CD4-positive, alpha-beta T cell treated with Interleukin-17A for 4 hours (primary cell): ENCODE measurements at places on chromosomes 1 and 21.

DNA sequence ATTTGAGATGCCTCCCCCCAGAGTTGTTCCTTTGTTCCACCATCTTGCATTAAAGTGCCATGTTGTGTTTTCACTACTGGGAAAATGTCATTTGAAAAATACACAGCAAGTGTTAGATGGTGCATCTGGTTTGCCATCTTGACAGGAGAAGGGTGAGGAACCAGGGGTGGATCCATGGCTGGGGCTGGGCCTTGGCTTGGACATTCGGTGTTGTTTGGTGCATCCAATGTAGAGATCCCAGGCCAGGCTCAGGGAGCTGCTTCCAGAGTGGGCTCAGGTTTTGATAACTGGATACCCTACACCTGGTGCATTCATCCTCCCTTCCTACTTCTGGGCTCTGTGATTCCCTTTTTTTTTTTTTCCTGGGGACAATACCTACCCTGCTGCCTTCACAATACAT, 103.5 kb downstream of the UCK2 start:
- DNase-seq = no peak

DNA sequence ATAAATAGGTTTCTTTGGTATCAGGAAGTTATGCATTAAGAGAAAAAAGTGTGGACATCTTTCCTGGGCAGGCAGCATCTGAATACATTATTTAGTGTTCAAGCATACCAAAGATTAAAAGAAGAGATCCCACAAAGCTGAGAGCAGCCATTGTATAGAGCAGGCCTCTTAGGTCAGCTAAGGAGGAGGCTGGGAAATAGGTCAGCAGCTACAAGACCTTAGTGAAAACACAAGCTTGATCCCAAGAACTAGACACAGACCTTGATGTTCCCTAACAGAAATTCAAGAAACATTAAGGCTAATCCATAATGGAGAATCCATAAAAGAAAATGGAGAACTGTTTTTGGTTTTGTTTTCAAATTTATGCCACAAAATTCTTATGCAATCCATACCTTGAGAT, 135.3 kb upstream of the DPT start:
- no peak for DNase-seq

- DNase-seq = no peak
These were observed 66.0 kb upstream of the SLC25A33 start for GRCh38 chr1:9473032-9473807.

GRCh38 chr1:246760422-246761347, 36.5 kb downstream of the SCCPDH start:
- no peak for DNase-seq

GRCh38 chr21:42584296-42584641, 69.2 kb upstream of the PDE9A start:
- no peak for DNase-seq

- DNase-seq = no peak
These were observed 8.2 kb upstream of the DENND1B start for GRCh38 chr1:197783510-197783948.

- DNase-seq = no peak
These were observed 213.2 kb downstream of the TNR start for GRCh38 chr1:175530183-175530582.

DNA sequence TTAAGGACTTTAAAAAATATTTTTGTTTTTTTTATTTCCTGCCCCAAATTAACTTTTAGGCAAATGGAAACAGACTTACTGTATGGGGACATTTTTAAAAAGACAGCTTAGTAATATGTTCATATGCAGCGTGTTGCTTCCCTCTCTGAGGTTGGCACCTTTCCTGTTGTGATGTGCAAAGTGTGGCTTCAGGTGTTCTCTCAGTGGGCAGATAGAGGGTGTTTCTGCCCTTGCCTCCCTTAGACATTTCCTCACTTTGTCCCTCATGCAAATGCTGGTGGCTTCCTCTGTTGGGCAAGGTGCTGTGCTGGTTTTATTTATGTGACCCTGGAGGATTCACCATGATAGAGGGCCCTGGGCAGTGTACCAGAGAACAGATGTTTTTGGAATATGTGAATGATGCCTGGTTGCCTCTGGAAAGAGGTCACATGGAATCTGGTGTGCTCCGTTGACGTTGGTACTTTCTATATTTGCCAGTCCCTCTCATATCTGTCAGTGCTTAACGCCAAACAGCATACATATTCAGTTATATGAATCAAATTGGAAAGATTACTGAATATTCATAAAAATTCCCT, 123.5 kb downstream of the PATJ start:
- no peak for DNase-seq

DNA sequence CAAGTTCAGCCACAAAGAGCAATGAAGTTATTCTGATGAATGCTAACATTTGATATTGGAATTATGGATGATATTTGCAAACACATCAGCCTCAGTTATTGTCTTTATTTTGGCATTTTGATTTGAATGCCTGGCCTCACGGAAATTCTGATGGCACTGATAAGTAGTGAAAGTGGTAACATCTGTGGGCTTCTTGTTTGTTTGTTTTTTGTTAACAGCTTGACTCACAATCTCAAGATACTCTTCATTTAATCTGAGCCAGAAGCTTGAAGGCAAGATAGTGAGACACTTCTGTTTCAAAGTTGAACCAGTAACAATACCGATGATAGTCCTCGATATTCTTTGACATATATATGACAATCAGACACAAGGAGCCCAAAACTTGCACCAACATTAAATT, 182.9 kb upstream of the NFIA start:
- no peak for DNase-seq

- DNase-seq = no peak
These were observed 1.1 kb downstream of the DFFB start for GRCh38 chr1:3858231-3858981.

GRCh38 chr1:179881642-179882252, 338 bp upstream of the TOR1AIP1 start:
- no peak for DNase-seq

- no peak for DNase-seq
These were observed 2.5 kb upstream of the GJC2 start for GRCh38 chr1:228147151-228147693.

GRCh38 chr1:58107943-58108342, 438.6 kb downstream of the OMA1 start:
- DNase-seq = no peak

GRCh38 chr1:16048573-16049189, 5.1 kb downstream of the CLCNKB start:
- DNase-seq = peak; percentile 69

GRCh38 chr1:215508311-215508710, 58.8 kb upstream of the KCTD3 start:
- no peak for DNase-seq

DNA sequence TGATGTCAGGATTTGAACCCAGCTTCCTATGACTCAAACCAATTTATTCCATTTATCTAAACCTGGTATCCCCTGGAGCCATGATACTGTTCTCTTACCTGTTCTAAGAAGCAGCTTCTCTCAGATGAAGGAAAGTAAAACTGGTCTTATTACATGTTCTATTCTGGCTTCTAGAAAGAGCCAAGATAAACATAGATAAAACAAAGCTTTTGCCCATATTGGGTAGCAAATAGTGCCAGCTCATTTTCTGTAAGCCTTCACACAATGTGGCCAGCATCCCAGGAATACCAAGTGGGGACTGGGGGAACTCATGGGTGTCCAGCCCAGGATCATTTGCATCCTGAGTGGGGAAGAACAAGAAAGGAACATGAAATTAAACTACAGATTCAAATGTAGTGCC, 53.5 kb upstream of the EPHA8 start:
- DNase-seq = no peak

- DNase-seq = no peak
These were observed 19.9 kb downstream of the MYOM3 start for GRCh38 chr1:24091971-24092482.

DNA sequence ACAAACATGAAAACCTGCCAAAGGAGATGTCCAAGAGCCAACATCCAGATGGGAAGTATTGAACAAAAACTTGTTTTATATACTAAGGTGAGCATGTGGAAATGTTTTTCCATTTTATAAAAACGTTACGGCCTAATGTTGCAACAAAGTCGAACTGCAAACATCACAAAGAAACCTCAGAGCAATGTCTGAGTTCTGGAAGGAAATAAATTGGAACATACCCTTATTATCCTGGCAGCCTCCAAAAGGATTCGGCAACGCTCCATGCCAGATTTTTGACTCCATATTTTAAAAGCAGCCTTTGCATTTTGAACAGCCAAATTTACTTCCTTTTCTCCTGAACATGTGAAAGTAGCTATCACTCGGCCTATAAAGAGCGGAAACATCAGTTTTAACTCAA, 3.3 kb downstream of the ALDH9A1 start:
- DNase-seq = no peak

DNA sequence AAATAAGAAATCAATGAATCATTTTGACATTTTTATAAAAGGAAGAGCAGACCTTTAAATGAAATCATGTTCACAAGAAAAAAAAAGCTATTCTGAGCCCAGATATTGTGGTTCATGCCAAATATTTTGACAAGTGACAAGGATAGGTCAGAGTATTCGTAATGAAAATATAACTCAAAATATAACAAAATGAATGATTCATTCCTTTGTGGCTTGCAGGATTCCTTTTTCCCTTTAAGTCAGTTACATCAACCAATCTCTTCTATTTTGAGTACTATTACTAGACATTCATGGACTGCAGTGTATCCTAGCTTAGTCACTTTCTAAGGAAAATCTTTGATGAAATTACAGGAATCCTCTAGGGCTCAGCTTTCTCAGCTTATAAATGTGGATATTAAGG, 188.7 kb downstream of the COL11A1 start:
- no peak for DNase-seq
